ENCODE measurements at places on chromosomes 4 and X. TPM values are rescaled to one million over a fixed set of nuclear protein-coding genes. Genes with fewer than 3 reads are reported as not detected.

Gene PHOX2B
- not detected for total RNA-seq

Gene KLKB1
- 20.9 TPM for total RNA-seq

Gene NEXMIF
- 0.55 TPM for total RNA-seq

Gene COX7B2
- not detected for total RNA-seq

Gene CXCL9
- total RNA-seq: not detected

Gene ACTRT1
- total RNA-seq: not detected

Gene GPR34
- not detected for total RNA-seq

Gene GAB3
- 1.2 TPM for total RNA-seq

Gene FHIP1A
- 76.3 TPM for total RNA-seq

Gene HSPA4L
- total RNA-seq: 4.7 TPM

Gene HERC6
- 4.4 TPM for total RNA-seq

Gene CTAG1A
- total RNA-seq: not detected

Data from H1 (cell line).